ENCODE measurements at places on chromosomes 3 and 15. TPM values are rescaled to one million over a fixed set of nuclear protein-coding genes. Genes with fewer than 3 reads are reported as not detected.

The PRTG gene
- total RNA-seq = 1.00 TPM

The ZIC4 gene
- total RNA-seq = not detected

The RPP25 gene
- 10.7 TPM for total RNA-seq

The CEP152 gene
- 2.8 TPM for total RNA-seq

The MUC20 gene
- total RNA-seq = 2.0 TPM

The MYL3 gene
- 2.6 TPM for total RNA-seq

The NMNAT3 gene
- 4.6 TPM for total RNA-seq

The SLC9C1 gene
- not detected for total RNA-seq

The AGTR1 gene
- total RNA-seq = 19.8 TPM

The ZBED2 gene
- total RNA-seq = not detected

The WDR93 gene
- total RNA-seq = 0.32 TPM

The C15orf40 gene
- 21.5 TPM for total RNA-seq

The WDR76 gene
- total RNA-seq = 2.2 TPM

The HRG gene
- total RNA-seq = not detected

The ZPLD1 gene
- total RNA-seq = not detected

The KCNMB2 gene
- total RNA-seq = not detected

The PLCB2 gene
- 31.9 TPM for total RNA-seq

The PRR20G gene
- not detected for total RNA-seq

The C3orf49 gene
- not detected for total RNA-seq

The NUTM1 gene
- not detected for total RNA-seq

The CHRNA7 gene
- 2.0 TPM for total RNA-seq

The ALDH1A2 gene
- 7.5 TPM for total RNA-seq

The DAPK2 gene
- total RNA-seq = 18.1 TPM

The STXBP5L gene
- not detected for total RNA-seq

The C3orf85 gene
- total RNA-seq = not detected

The ROBO2 gene
- total RNA-seq = 1.8 TPM

The IQCF5 gene
- total RNA-seq = not detected

The ARNT2 gene
- 1.8 TPM for total RNA-seq

The IDH3A gene
- total RNA-seq = 105 TPM

The CHDH gene
- 1.4 TPM for total RNA-seq

The LRRN1 gene
- total RNA-seq = 0.42 TPM

The GPR149 gene
- total RNA-seq = not detected

The NRROS gene
- 20.7 TPM for total RNA-seq

The RTP1 gene
- not detected for total RNA-seq

The TTLL13 gene
- not detected for total RNA-seq

The GOLGA6L25 gene
- not detected for total RNA-seq

The GOLGA8T gene
- not detected for total RNA-seq

The EIF5A2 gene
- total RNA-seq = 13.7 TPM

The CAMK2N2 gene
- not detected for total RNA-seq

The INSYN1 gene
- 5.0 TPM for total RNA-seq

The EFCC1 gene
- total RNA-seq = 1.8 TPM

The DPPA4 gene
- total RNA-seq = not detected

The SAXO2 gene
- total RNA-seq = 4.0 TPM

The SLC24A5 gene
- not detected for total RNA-seq

The CCDC13 gene
- total RNA-seq = 1.3 TPM

The TRH gene
- not detected for total RNA-seq

The PYGO1 gene
- 6.3 TPM for total RNA-seq

The LRRK1 gene
- total RNA-seq = 23.5 TPM

The HHLA2 gene
- 0.32 TPM for total RNA-seq

The FAM174B gene
- total RNA-seq = 15.4 TPM

The LSAMP gene
- total RNA-seq = 1.7 TPM

The LSMEM2 gene
- not detected for total RNA-seq

The CLPX gene
- total RNA-seq = 47.7 TPM

The CP gene
- total RNA-seq = 17.5 TPM

The CHRM5 gene
- not detected for total RNA-seq

The RTP3 gene
- not detected for total RNA-seq

The RAB8B gene
- 46.8 TPM for total RNA-seq

The SMARCC1 gene
- 46.1 TPM for total RNA-seq

The CSPG4 gene
- total RNA-seq = 105 TPM
